ENCODE measurements at places on chromosomes 5 and 9. TPM values are rescaled to one million over a fixed set of nuclear protein-coding genes. Genes with fewer than 3 reads are reported as not detected.

The FAM114A2 gene
- total RNA-seq = 25.0 TPM

DNA sequence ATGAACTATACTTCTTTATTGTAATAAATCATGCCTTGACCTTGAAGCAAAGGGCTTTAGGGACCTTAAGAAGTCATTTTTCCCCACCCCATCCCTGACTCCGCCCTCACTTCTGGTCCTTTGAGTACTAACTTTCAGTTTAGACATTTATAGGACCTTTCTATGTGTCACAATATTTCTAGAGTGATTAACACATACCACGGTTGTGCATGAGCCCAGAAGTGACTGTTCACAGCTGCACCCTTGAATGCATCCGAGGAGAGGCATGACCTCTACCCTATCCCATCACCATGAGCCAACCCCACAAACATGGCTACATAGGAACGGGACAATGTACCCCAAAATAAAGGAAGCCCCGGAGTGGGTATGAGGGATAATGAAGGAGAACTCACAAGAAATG, 160.3 kb downstream of the HSD17B3 start:
- H3K27ac ChIP-seq = no peak overlapping the region
- no peaks in the 10 kb centered on the region for H3K36me3 ChIP-seq
- H3K4me1 ChIP-seq = peaks cover 3% of the 10 kb centered on the region
- H3K27me3 ChIP-seq = peaks cover 5% of the 10 kb centered on the region
- no peak overlapping the region for H3K4me3 ChIP-seq

DNA sequence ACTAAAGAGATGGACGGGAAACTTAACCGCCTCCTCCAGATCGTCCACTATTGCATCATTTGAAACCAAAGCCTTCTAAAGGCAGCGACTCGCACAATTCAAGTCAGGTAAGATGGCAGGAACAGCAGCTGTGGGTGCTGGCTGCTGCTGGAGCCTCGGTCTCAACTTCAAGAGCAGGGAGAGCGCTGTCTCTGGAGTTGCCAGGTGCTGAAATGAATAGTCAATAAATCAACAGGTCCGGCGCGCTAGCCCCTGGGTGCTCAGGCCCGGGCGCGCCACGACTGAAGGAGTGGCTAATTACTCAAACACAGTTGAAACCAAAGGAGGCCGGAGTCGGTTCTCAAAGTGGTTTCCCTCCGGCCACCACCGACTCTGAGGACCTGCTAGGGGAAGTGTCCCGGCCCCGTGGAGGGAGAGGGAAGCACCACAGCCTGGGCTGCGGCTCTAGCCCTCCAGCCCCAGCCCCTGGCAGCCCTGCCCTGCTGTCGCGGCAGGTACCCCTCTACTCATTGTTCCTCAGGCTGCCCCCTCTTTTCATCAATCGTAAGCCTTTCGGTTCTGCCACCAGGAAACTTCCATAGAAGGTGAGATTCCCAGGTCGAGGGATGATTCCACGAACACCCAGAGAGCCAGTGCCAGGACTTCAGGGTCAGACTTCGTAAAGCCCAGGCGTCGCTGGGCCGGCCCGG, 804 bp downstream of the TTC39B start:
- no peaks in the 10 kb centered on the region for H3K27me3 ChIP-seq
- H3K4me1 ChIP-seq = peaks cover 58% of the 10 kb centered on the region
- peaks cover 15% of the 10 kb centered on the region for H3K36me3 ChIP-seq
- peak; percentile 68 for DNase-seq
- peak overlapping the region; percentile 95 for H3K27ac ChIP-seq
- H3K4me3 ChIP-seq = peak overlapping the region; percentile 99

The PFN3 gene
- total RNA-seq = not detected

DNA sequence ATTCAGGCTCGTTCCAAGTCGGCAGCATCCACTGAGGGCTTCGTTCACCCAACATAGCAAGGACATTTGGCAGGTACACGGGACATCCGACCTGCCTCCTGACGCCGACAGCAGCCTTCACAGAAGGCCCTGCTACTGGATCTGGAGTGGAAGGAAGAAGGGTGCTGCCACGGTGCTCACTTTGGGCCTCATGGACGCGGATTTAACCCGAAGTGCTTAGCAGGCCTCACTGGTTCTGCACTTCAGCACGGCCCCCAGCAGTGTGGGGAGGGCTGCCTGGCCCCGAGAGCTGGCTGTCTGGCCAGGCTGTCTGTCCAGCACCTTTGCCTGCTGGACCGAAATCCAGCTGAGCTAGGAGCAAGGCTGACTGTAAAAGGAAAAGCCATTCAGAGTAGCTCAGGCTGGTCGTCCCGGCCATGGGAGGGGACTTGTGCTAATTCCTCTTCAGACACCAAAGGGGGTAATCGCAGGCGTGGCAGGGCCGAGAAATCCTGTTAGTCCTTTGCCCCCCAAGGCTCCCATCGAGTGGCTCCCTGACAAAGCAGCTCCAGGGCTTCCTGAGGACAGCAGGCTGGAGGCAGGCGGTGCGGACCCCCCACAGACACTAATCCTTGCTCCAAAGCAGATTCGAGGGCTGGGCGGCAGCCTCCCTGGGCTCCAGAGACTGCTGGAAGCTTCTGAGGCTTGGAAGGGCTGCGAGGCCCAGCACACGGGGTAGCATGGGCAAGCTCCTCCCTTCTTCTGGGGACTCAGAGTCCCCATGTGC, 11.1 kb upstream of the RXRA start:
- H3K4me3 ChIP-seq = no peak overlapping the region
- DNase-seq = no peak
- no peaks in the 10 kb centered on the region for H3K36me3 ChIP-seq
- H3K27ac ChIP-seq = no peak overlapping the region
- no peaks in the 10 kb centered on the region for H3K4me1 ChIP-seq

The DNAJA1 gene
- total RNA-seq = 110 TPM

DNA sequence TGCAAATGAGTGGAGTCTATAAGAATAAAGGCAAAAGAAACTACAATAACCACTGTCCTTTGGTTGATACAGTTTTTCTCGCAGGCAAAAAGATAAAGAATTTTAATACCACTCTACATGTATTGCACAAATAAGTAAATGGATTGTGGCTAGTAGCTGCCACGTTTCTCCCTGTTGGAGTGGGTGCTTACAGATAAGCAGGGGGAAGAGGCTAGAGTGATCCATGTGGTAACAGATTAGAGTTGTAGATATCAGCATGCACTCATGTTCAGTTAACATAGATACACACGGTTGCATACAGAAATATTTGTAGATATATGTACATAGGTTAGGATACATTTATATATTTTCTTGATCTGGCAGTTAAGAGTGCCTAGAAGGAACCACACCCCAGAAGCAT, 179.5 kb downstream of the ARHGEF28 start:
- H3K4me1 ChIP-seq = no peaks in the 10 kb centered on the region
- no peak overlapping the region for H3K27ac ChIP-seq
- no peaks in the 10 kb centered on the region for H3K36me3 ChIP-seq

GRCh38 chr5:169169783-169170182, 131.2 kb downstream of the SLIT3 start:
- H3K27me3 ChIP-seq = peaks cover 4% of the 10 kb centered on the region
- H3K4me3 ChIP-seq = no peak overlapping the region
- no peak for DNase-seq
- no peaks in the 10 kb centered on the region for H3K4me1 ChIP-seq
- no peak overlapping the region for H3K27ac ChIP-seq

GRCh38 chr9:136389396-136389795, 10.6 kb downstream of the SNAPC4 start:
- peaks cover 38% of the 10 kb centered on the region for H3K36me3 ChIP-seq
- no peak for DNase-seq
- H3K4me1 ChIP-seq = peaks cover 2% of the 10 kb centered on the region

GRCh38 chr5:56831773-56832172, 16.4 kb downstream of the MAP3K1 start:
- H3K36me3 ChIP-seq = no peaks in the 10 kb centered on the region
- DNase-seq = no peak
- H3K4me3 ChIP-seq = no peak overlapping the region
- H3K27me3 ChIP-seq = no peaks in the 10 kb centered on the region
- H3K4me1 ChIP-seq = peaks cover 91% of the 10 kb centered on the region

- no peaks in the 10 kb centered on the region for H3K4me1 ChIP-seq
- no peak overlapping the region for H3K27ac ChIP-seq
- H3K27me3 ChIP-seq = no peaks in the 10 kb centered on the region
- no peak overlapping the region for H3K4me3 ChIP-seq
- DNase-seq = no peak
Observed at GRCh38 chr9:37966412-37967013, 62.6 kb upstream of the SLC25A51 start.

The LIX1 gene
- total RNA-seq = not detected

The TUSC1 gene
- not detected for total RNA-seq

DNA sequence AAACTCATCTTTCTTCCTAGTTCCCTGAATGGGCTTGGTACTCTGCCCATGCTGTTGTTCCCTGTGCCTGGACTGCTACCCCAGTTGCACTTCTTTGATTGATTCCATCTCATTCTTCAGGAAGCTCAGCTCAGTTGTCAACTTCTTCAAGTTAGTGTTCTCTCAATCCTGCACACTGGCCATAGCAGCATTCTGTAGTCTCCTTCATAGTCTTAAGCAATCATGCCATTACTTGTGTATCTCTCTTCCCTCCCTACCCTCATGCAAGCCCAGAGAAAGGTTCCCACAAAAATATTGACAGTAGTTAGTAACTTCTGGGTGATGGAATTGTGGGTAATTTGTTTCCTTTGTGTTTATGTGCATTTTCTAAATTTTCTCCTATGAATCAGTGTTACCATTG, 5.5 kb downstream of the KDM4C start:
- peaks cover 5% of the 10 kb centered on the region for H3K36me3 ChIP-seq
- no peak for DNase-seq
- H3K27ac ChIP-seq = peak overlapping the region; percentile 6
- H3K4me1 ChIP-seq = peaks cover 65% of the 10 kb centered on the region

- H3K4me3 ChIP-seq = no peak overlapping the region
- H3K27me3 ChIP-seq = peaks cover 2% of the 10 kb centered on the region
- no peaks in the 10 kb centered on the region for H3K4me1 ChIP-seq
Observed at GRCh38 chr9:18075253-18075952, 398.6 kb upstream of the ADAMTSL1 start.

- H3K27ac ChIP-seq = no peak overlapping the region
- H3K4me3 ChIP-seq = no peak overlapping the region
- no peaks in the 10 kb centered on the region for H3K36me3 ChIP-seq
Observed at GRCh38 chr9:31032206-31032605, 1352.2 kb upstream of the ACO1 start.

- DNase-seq = no peak
- H3K27me3 ChIP-seq = peaks cover 4% of the 10 kb centered on the region
- H3K36me3 ChIP-seq = no peaks in the 10 kb centered on the region
- no peak overlapping the region for H3K27ac ChIP-seq
- peaks cover 7% of the 10 kb centered on the region for H3K4me1 ChIP-seq
Observed at GRCh38 chr9:99873531-99873930, 32.9 kb upstream of the STX17 start.

DNA sequence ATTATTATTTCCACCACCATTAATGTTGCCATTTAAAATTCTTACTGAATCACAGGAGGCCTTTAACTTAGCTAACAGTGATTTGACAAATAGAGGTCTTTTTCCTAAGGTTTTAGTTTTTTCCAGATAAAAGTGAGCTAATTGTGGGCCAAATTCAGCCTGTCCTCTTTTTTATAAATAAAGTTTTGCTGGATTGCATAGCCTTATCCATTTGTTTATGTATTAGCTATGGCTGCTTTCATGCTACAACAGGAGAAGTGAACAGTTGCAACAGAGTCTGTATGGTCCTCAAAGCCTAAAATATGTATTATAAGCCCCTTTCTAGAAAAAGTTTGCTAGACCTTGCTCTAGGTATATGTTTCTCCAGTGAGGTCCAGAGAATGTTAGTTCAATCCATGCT, 172.4 kb downstream of the GDNF start:
- no peak for DNase-seq
- H3K27ac ChIP-seq = no peak overlapping the region
- H3K36me3 ChIP-seq = peaks cover 10% of the 10 kb centered on the region
- H3K27me3 ChIP-seq = no peaks in the 10 kb centered on the region
- H3K4me1 ChIP-seq = peaks cover 11% of the 10 kb centered on the region

The C5orf58 gene
- not detected for total RNA-seq

DNA sequence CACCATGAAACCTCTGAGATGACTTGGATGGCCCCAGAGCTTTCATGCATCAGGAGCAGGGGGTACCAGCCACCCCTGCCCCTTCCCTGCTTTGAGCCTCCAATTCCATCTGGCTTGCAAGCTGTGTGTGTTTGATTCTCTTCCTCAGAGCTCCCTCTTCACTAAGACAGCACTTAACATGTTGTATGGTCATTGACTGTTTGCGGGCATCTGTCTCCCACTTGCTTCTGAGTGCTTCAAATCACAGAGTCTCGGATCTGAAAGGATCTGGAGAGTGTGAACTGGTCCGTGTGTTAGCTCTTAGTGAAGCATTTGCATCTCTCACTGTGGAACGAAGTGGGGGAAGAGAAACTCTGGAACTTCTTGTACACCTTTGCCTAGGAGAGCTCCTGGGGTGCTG, 7.1 kb upstream of the CPLX2 start:
- no peak overlapping the region for H3K4me3 ChIP-seq
- DNase-seq = no peak
- H3K27me3 ChIP-seq = no peaks in the 10 kb centered on the region
- H3K27ac ChIP-seq = no peak overlapping the region

The GMCL2 gene
- not detected for total RNA-seq

DNA sequence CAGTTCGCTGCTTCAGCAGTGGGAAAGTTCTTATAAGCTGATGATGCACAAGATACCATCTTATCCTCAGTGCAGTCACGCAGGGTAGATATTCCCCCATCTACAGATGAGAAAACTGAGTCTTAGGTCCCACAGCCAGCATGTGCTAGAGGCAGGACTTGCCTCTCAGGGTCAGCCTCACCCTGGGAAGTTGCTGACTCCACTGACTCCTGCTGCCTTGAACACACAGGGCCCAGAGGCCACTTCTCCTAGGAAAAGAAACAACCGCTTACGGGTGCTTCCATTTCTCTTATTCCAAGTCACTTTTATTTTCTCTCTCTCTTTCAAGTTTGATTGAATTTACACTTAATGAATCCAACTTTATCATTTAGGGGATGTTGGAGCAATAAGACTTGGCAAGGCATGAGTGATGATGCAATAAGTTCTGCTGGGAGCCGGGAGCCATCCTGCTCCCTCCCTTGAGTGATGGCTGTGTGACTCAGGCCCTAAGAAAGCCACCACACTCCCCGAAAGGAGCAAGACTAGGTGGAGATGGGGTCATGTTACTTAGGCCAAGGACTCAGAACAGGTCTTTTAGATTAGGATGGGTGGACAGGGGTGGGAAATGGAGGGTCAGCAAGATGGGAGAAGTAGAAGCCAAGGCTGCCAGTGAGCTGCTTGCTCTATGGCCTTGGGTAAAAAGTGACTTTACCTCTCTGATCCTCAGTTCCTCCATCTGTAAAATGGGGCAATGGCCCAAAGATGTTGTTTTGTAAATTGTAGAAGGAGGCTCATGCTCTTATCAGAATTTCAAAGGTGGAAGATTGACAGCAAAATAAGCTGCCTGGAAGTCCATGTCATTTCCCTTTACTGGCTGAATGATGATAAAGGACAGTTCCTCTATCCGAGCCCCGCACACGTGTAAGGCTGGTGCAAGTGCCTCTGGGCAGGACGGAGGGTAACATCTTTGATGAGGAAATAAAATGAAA, 67.4 kb upstream of the ZNF618 start:
- H3K27ac ChIP-seq = no peak overlapping the region
- H3K27me3 ChIP-seq = peaks cover 8% of the 10 kb centered on the region
- DNase-seq = no peak
- no peak overlapping the region for H3K4me3 ChIP-seq
- H3K4me1 ChIP-seq = no peaks in the 10 kb centered on the region

Measured in activated naive CD4-positive, alpha-beta T cell treated with anti-CD3 and anti-CD28 coated beads for 36 hours (primary cell).